ENCODE measurements at places on chromosomes 4 and X. TPM values are rescaled to one million over a fixed set of nuclear protein-coding genes. Genes with fewer than 3 reads are reported as not detected.

The EVC2 gene
- total RNA-seq = 2.3 TPM

GRCh38 chrX:125681058-125681457 is 361.4 kb downstream of the TEX13C start:
- no peak for DNase-seq
- no peaks in the 10 kb centered on the region for H3K36me3 ChIP-seq
- H3K27ac ChIP-seq = no peak overlapping the region
- H3K4me1 ChIP-seq = no peaks in the 10 kb centered on the region
- no peaks in the 10 kb centered on the region for H3K27me3 ChIP-seq
- H3K4me3 ChIP-seq = no peak overlapping the region

- H3K4me3 ChIP-seq = no peak overlapping the region
- no peak overlapping the region for H3K27ac ChIP-seq
- DNase-seq = no peak
- no peaks in the 10 kb centered on the region for H3K27me3 ChIP-seq
These were observed 83.3 kb downstream of the AKAP4 start for GRCh38 chrX:50117476-50117875.

DNA sequence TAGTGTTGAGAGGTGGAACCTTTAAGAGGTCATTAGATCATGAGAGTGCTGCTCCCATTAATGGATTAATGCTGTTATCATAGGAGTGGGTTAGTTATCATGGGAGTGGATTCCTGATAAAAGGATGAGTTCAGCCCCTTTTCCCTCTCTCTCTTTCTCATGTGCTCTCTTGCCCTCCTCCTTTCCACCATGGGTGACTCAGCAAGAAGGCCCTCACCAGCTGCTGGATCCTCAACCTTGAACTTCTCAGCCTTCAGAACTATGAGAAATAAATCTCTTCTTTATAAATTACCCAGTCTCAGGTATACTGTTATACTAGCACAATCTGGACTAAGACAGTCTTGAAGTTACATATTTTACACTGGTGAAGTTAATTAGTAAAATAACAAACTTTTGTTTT is 10.0 kb upstream of the CDKL5 start:
- no peak overlapping the region for H3K4me3 ChIP-seq
- no peaks in the 10 kb centered on the region for H3K4me1 ChIP-seq
- H3K27ac ChIP-seq = no peak overlapping the region

- peaks cover 5% of the 10 kb centered on the region for H3K4me1 ChIP-seq
- DNase-seq = no peak
- peaks cover 2% of the 10 kb centered on the region for H3K27me3 ChIP-seq
- peaks cover 3% of the 10 kb centered on the region for H3K36me3 ChIP-seq
These were observed 332.8 kb downstream of the SH2D1A start for GRCh38 chrX:124679199-124679598.

DNA sequence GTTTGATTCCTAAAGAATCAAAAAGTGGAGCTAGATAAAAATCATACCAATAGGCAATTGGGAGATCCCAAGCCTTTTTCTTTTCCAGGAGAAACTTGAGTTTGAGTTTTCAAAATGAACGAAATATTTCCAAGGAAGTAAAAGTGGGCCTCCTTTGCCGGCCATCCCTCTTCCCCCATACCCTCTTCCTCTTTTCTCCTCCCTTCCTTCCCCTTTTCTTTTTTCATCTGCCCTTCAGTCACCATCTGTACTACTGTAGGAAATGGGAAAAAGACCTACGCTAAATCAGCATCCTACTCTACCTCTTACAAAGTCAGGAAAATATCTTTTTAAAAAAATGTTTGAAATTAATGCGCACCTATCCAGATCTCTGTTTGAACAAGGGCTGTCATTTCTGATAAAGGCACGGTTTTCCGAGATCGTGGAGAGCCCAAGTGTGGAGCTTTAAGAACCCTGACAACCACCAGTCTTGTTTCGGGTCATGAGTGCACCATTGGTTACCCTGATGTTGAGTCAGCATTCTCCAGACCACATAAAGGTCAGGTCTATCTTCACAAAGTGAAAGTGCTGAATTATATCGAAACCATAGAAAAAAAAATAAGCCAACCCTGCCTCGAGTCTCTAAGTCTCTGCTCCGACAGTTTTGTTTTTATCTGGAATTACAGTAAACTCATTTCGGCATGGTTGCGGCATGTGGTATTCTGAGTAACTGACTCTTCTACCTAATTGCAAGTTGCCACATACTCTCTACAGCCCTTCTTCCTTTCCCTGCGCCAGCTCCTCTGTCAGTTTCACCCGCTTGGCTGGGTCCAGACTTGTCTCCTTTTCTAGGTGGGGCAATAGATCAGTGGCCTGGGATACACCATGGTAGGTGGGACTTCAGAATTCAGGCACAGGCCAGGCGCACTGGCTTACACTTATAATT is 140.2 kb upstream of the KLF3 start:
- H3K36me3 ChIP-seq = no peaks in the 10 kb centered on the region
- H3K4me3 ChIP-seq = no peak overlapping the region
- DNase-seq = no peak
- H3K27ac ChIP-seq = no peak overlapping the region
- H3K27me3 ChIP-seq = peaks cover 2% of the 10 kb centered on the region

DNA sequence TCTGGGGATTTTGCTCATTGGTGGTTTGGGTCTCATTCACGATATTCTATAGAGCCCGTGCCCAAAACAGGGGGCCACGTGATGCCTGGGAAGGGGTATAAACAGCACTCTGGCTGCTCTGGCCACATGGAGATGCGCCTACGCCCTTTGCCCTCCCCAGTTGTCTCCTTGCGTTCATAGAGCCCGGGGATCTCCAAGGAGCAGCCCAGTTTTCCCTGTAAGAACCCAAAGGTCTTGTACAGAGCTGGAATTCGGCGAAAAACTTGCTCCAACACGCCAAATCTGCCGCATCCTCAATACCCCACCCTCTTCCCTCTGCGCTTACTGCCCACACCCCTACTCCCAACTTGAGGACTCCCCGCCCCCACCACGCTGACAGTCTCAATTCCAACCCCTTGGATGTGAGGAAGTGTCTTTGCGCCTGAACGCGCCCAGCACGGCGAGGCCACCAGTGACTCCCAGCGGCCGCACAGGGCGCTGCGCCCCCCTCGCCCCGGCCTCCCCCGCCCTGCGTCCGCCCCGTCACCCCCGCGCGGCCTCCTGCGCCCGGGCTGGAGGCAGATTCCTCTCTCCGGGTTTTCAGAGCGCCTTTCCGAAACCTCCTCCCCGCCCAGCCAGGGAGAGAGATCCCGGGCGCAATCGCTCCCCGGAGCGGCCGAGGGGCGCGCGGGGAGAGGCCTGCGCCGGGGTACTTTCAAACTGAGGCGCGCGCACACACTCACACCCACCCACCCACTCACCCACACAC is at the start of gene NHS:
Gene NHS, plus strand, starts transcription at position 582 of the 748 bp plus-strand sequence. CDS start 558 bp downstream, outside the sequence.
- H3K36me3 ChIP-seq = peaks cover 2% of the 10 kb centered on the region
- H3K27ac ChIP-seq = no peak within 1 kb of the TSS
- H3K4me3 ChIP-seq = peak within 1 kb of the TSS; percentile 83
- H3K4me1 ChIP-seq = no peaks in the 10 kb centered on the region

DNA sequence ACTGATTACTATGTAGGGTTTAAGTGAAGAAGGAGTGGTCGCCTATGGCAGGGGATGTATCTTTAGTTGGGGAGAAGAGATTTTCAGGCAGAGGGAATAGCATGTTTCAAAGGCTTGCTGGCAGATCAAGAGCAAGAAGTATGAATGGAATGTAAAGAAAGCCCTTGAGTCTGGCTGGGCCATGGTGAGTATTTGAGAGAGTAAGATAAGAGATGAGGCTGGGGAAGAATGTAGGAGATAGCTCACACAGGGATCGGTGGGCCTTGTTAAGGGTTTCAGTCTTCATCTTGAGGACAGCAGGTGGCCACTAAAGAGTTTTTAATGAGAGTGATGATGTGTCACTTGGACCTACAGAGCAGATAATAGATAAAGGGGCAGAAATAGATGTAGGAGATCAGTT is 319.1 kb upstream of the RPS6KA3 start:
- H3K27ac ChIP-seq = no peak overlapping the region
- no peaks in the 10 kb centered on the region for H3K4me1 ChIP-seq
- no peaks in the 10 kb centered on the region for H3K27me3 ChIP-seq
- H3K36me3 ChIP-seq = no peaks in the 10 kb centered on the region
- H3K4me3 ChIP-seq = no peak overlapping the region

DNA sequence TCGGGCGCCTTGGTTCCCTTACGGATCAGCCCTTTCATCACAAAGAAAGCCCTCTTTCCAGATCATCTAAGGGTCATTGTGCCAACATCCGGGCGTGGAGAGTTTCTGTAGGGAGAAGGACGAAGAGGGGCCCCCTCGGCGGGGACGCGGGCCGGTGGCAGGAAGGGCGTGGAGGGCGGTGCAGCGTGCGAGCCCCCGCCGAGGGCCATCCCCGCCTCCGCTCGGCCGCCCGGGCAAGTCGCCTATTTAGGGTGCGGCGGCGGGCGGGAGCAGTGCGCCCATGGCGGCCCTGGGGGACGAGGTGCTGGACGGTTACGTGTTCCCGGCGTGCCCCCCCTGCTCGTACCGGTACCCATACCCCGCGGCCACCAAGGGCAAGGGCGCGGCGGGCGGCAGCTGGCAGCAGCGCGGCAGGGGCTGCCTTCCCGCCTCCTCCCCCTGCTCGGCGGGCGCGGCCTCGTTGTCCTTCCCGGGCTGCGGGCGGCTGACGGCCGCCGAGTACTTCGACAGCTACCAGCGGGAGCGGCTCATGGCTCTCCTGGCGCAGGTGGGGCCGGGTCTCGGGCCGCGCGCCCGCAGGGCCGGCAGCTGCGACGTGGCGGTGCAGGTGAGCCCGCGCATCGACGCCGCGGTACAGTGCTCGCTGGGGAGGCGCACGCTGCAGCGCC is at the start of gene ZAR1:
Gene ZAR1, plus strand, starts transcription at position 241 of the 668 bp plus-strand sequence. Its CDS starts 40 bp downstream, at position 281.
- peaks cover 14% of the 10 kb centered on the region for H3K27me3 ChIP-seq
- peak; percentile 29 for DNase-seq
- peaks cover 10% of the 10 kb centered on the region for H3K36me3 ChIP-seq
- peaks cover 7% of the 10 kb centered on the region for H3K4me1 ChIP-seq
- no peak within 1 kb of the TSS for H3K27ac ChIP-seq

Data from glutamatergic neuron (in vitro differentiated cells).